ENCODE measurements at places on chromosomes 5 and 9.

- DNase-seq, result no peak
These were observed 13.9 kb upstream of the GPX8 start for GRCh38 chr5:55146080-55146479.

- no peak for DNase-seq
These were observed 69.9 kb downstream of the PLPPR1 start for GRCh38 chr9:101098392-101098791.

DNA sequence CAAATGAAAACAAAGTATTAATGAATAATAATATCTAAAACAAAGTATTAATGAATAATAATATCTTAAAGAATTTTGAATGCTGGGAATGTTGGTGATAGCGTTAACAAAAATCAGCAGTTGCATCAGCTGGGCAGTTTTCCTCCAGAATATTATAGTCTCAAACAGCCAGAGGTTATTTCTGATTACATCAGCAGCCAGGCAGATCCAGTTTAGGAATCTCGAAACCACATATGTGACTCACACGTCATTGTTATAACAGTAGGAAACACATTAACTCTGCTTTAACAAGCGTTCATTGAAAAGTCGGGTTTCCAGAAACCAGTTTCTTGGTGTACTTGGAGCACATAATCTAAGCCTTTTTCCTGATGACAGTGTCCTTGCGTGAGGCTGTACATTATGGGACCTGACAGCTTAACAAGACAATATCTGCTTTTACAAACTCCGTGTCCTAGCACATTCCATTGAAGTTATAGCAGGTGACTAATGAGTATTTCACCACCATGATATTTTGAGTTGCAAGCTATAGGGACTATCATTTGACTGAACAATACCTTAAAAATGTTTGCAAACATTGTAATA is 559.5 kb upstream of the KLF4 start:
- DNase-seq, result no peak

GRCh38 chr9:134296301-134297082 is 29.8 kb upstream of the RXRA start:
- DNase-seq, result no peak

GRCh38 chr9:116162241-116162781 is 8.7 kb downstream of the PAPPA start:
- no peak for DNase-seq

- no peak for DNase-seq
These were observed 303.1 kb upstream of the CDH6 start for GRCh38 chr5:30890377-30890776.

DNA sequence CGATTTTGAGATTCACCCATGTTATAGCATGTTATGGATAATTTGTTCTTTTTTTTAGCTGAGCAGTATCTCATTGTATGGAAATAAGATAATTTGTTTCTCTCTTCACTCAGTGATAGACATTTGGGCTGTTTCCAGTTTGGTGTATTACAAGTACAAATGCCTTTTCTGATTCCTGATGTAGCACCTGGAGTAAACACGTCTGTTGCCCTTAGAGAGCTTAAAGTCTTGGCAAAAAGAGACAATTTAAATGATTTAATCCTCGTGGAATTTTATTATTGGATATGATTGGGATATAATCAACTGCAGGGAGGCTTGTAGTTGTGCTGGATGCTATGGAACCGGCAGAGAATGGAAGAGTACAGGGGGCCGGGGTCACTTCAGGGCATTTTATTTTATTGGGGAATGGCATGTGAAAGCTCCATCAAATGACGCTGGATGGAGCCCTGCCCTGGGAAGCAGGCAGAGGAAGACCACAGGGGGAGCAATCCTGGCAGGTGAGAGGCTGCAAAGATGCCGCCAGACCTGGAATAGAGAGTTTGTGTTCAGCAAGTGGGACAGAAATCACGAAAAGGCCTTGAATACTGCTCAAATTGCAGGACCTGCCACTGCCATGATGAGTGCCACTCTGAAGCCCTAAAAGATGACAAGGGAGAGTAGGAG is 31.0 kb upstream of the TGFBI start:
- no peak for DNase-seq

DNA sequence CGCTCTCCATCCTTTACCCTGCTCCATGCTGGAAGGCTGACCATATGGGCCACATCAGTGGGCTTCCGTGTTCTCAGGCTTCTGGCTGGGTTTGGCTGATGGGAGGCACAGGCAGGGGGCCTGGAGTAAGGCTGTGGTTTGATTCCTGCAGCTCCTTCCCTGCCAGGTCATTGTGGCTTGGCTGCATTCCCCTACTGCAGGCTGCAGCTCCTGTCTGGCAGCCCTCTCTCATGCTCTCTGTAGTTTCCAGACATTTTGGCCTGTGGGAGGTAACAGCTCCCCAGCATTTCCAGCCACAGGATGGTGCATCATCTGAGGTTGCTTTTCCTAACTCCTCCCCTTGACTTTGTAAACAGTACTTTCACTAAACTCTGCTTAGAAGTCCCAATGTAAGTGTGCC is 102.0 kb upstream of the PTPN3 start:
- DNase-seq, result no peak

DNA sequence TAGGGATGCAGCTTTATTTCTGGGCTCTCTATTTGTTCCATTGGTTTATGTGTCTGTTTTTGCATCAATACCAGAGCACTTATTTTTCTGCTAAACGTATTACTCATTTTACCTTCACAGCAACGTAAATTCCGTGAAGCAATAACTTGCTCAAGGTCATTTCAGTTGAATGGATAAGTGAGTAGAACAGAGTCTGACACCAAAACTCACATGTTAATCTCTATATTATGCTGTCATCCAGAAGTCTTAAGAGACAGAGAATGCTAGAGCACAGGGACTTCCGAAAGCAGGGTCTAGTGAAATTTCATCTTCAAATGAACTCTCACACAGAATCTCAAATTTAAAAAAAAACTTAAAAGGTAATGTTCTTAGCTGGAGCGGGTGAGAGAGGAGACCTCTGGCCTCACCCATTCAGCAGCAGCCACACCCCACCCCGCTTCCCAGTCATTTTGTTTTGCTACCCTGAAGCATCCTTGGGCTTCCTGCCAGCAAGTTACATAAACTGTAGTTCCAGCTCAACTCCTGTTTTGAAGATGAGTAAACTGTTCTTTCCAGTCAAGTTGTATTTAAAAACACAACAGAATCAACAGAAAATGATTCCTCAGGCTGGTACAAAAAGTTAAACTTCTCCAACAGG is 69.3 kb downstream of the TRIM36 start:
- peak; percentile 32 for DNase-seq

DNA sequence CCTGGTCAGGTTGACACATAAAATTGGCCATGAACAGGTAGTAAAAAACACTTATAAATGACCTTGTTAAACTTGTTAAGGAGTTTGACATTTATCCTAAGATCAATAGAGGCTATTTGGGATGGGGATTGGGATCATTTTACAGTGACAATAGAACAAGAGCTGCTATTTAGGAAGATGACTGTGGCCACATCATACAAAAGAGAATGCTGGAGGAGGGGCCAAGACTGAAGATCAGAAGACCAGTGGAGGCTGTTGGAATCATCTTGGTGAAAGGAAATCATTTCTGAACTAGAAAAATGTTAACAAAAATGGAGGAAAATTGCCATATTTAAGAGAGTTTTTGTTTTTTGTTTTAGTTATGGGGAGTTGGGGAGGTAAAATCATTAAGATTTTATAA is 304.8 kb upstream of the TLE4 start:
- no peak for DNase-seq

GRCh38 chr9:37746448-37747270 is 6.9 kb upstream of the TRMT10B start:
- no peak for DNase-seq

DNA sequence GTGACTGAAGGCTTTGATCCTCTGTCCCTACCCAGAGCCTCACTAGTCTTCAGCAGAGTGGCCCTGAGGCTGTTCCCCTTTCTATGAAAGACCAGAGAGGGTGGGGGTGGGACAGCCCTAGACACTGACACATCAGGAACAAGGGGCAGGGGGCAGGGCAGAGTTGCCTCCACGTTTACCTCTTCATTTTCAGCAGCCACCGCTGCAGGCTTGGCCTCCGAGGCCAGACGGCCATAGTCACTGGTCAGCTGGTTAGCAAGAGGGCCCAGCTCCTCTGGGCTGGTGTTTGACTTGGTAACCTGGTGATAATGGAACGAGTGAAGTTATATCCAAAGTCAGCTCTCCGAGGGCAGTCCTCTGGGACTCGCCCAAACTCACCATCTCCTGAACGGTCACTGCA is 15.6 kb upstream of the TPM2 start:
- DNase-seq, result no peak

DNA sequence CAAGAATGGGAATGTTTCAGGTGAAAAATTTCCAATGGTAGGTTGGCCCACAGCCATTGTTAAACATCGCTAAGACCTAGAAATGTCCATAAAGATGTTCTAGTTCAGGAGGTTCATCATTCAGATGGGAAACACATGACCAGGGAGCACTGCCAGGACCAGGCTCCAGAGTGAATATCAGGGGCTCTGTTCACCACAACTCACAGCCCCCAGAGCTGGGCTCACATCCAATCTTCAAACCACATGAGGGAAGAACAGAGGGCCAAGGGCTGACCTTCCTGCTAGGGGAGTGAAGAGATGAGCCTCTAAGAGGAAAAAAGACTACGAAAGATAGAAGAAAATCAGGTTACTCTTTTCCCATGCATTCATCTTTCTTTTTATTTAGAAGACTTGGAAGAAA is 205.8 kb downstream of the SEMA5A start:
- DNase-seq, result no peak
